Spinal cord (tissue), 10 donors: ENCODE measurements at places on chromosomes 7 and 10.
A peak's percentile ranks its signal among the peaks of the same experiment; 100 is the strongest.

DNA sequence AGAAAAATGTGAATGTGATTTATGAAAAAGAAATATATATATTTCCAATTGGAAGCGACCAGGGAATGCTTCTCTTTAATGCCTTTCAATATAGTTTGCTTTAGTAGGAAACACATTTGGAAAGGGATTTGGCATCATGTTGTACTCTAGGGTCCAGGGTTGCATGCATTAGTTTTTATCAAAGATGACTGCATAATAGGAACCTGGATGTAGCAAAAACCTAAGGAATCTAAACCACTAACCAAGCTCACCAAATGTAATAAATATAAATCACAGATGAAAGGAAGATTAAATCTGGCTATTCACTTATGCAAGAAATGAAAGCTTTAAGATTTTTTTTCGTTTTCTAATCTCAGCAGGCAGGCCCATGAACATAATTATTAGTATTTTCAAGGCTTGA, 120.0 kb downstream of the ATXN7L1 start:
- H3K27me3 ChIP-seq: no peaks in the 10 kb centered on the region
- H3K27ac ChIP-seq: no peak overlapping the region
- H3K4me3 ChIP-seq: no peak overlapping the region
- DNase-seq: peak; percentile 60

DNA sequence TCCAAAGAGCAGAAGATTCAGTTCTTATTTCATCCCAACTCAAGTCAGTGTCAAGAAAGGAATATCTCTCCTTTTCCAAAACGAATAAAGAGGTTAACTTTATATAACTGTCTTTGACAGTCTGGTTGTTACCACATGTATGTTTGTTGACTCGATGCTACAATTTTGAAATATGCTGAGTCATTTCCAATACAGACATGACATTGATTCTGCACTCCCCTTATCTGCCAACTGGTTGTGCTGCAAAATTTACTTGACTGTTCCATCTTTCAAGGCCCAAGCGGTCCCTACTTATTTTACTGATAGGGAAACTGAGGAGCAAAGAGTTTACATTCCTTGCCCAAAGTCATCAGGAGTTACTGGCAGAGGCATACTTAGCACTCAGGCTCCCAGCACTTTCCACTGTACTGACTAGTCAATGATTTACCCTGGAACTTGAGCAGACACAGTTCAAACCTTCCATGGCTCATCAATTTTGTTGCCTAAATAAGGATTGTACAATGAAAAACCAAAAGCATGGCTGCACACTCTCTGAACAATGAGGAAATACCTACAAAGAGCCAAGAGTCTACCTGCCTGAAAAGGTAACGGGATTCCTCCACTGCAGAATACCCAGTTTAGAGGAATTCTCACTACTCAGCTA, 52.8 kb downstream of the ABLIM1 start:
- no peak overlapping the region for H3K27ac ChIP-seq
- H3K36me3 ChIP-seq: peaks cover 6% of the 10 kb centered on the region
- no peak overlapping the region for H3K4me3 ChIP-seq

GRCh38 chr7:14218338-14218737, 228.9 kb upstream of the ETV1 start:
- H3K36me3 ChIP-seq: no peaks in the 10 kb centered on the region
- H3K27me3 ChIP-seq: no peaks in the 10 kb centered on the region
- no peak overlapping the region for H3K4me3 ChIP-seq
- H3K27ac ChIP-seq: no peak overlapping the region

DNA sequence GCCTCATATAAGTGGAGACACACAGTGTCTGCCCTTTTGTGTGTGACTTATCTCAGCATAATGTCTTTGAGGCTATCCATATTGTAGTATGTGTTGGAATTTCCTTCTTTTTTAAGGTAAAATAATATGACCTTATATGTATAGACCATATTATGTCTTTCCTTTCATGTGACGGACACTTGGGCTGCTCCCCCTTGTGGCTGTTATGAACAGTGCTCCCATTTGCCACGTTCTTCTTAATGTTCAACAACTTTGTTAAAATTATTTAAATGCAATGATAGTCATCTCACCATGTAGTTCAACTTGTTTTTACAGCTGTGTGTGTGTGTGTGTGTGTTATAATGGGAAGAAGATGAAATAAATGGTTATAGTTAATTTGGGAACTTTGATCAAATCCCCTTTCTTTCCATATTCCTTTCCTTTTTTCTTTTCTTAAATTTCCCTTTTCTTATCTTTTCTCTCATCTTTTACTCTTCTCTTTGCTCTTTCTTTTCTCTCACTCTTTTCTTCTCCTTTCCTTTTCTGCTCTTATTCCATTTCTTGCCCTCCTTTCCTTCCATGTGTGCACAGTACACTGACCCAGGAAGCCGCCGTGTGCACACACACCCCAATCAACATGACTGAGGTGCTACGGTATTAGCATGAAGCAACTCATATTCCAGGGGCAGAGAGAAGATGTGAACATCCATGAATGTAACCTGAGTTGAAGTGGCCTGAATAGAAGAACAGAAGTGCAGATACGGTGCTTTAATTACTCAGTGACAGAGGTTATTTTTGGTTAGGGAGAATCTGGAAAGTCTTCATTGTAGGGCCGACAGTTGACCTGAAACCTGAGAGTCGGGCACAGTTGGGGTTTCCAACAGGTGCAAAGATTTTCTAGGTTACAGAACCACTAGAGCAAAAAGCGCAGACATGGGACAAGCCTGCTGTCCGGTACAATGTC, 596.6 kb downstream of the SDK1 start:
- no peak overlapping the region for H3K4me3 ChIP-seq
- H3K27me3 ChIP-seq: no peaks in the 10 kb centered on the region
- DNase-seq: peak; percentile 80
- H3K4me1 ChIP-seq: peaks cover 13% of the 10 kb centered on the region
- H3K36me3 ChIP-seq: no peaks in the 10 kb centered on the region
